HCT116 (cell line): ENCODE measurements at places on chromosomes 3 and 15.

DNA sequence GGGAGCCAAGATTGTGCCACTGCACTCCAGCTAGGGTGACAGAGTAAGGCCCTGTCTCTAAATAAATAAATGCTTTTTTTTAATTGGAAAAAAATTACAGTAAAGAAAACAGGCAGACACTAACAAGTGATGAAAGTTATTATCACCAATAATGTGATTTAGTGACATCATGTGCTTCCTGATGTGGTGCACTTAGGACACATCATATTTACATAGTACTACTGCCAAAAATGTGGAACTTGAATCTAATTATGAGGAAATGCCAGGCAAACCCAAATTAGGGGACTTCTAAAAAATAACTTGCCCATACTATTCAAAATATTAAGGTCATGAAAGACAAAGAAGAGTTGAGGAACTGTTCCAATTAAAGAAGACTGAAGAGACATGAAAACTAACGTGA, 30.8 kb downstream of the MAP4 start:
- H3K4me1 ChIP-seq: peaks cover 23% of the 10 kb centered on the region
- no peaks in the 10 kb centered on the region for H3K27me3 ChIP-seq
- no peak for DNase-seq

GRCh38 chr3:170868577-170869238, 1.3 kb downstream of the RPL22L1 start:
- DNase-seq: no peak
- H3K36me3 ChIP-seq: peaks cover 26% of the 10 kb centered on the region
- H3K4me1 ChIP-seq: peaks cover 20% of the 10 kb centered on the region
- no peaks in the 10 kb centered on the region for H3K27me3 ChIP-seq

DNA sequence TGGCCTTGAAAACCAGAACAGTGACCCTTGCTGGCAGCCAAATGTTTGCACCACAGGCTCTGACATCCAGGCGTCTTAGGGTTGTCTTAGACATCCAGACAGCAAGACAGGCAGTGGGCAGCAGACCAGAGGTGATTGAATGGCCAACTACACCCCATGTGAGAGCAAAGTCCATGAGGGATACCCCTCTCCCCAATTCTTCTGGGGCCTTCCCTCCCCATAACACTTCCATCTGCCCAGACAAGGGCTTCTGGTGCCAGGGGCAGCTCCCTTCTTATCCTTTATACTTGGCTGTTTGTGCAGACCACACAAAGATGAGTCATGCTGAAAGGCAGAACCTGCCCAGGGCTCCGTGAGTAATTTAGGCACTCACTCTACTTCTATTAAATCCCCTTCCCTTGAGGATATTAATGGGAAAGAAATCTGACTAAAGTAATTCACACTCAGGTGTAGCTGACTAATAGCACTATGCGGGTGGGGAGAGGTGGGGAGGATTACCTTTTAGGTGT, 257.9 kb downstream of the UACA start:
- peaks cover 18% of the 10 kb centered on the region; the same call in 1 of the 2 replicates for H3K27me3 ChIP-seq
- peaks cover 50% of the 10 kb centered on the region for H3K4me1 ChIP-seq
- H3K36me3 ChIP-seq: no peaks in the 10 kb centered on the region
- peak; percentile 75 for DNase-seq
- H3K4me3 ChIP-seq: peak overlapping the region; percentile 0; the same call in 1 of the 2 replicates
- peak overlapping the region; percentile 43 for H3K27ac ChIP-seq

DNA sequence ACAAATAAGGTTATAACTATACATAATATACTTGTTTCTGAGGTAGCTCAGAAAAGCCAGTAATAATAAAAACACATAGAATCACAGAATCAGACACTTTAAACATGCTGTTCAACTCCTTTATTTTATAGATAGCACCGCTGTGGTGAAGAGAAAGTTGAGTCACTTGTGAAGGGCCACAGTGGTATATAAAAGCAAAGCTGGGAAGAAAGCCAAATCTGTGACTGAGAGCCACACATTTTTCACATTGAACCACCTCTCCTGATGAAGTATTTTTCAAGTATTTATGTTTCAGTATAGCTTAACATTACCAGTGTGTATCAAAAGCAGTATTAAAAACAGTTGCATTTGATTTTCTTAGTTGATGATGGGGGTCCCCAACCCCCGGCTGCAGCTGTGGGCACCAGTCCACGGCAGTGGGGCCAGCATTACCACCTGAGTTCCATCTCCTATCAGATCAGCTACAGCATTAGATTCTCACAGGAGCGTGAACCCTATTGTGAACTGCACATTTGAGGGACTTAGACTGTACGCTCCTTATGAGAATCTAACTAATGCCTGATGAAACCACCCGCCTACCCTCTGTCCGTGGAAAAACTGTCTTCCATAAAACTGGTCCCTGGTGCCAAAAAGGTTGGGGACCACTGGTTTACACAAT, 46.2 kb downstream of the TBL1XR1 start:
- H3K27ac ChIP-seq: peak overlapping the region; percentile 17
- no peaks in the 10 kb centered on the region for H3K27me3 ChIP-seq
- peak; percentile 39 for DNase-seq
- peaks cover 31% of the 10 kb centered on the region for H3K4me1 ChIP-seq

- no peaks in the 10 kb centered on the region for H3K36me3 ChIP-seq
- no peaks in the 10 kb centered on the region for H3K27me3 ChIP-seq
- DNase-seq: no peak
Measured at GRCh38 chr15:64717735-64718495, 57.5 kb downstream of the RBPMS2 start.

GRCh38 chr15:92020207-92020606, 166.7 kb downstream of the SLCO3A1 start:
- H3K27me3 ChIP-seq: no peaks in the 10 kb centered on the region
- no peak for DNase-seq
- no peaks in the 10 kb centered on the region for H3K4me1 ChIP-seq
- H3K27ac ChIP-seq: no peak overlapping the region

- peaks cover 29% of the 10 kb centered on the region for H3K4me1 ChIP-seq
- H3K27me3 ChIP-seq: no peaks in the 10 kb centered on the region
- H3K4me3 ChIP-seq: peak overlapping the region; percentile 78
- H3K36me3 ChIP-seq: no peaks in the 10 kb centered on the region
- peak overlapping the region; percentile 97 for H3K27ac ChIP-seq
Measured at GRCh38 chr3:185823078-185824044, 1.5 kb downstream of the IGF2BP2 start.

DNA sequence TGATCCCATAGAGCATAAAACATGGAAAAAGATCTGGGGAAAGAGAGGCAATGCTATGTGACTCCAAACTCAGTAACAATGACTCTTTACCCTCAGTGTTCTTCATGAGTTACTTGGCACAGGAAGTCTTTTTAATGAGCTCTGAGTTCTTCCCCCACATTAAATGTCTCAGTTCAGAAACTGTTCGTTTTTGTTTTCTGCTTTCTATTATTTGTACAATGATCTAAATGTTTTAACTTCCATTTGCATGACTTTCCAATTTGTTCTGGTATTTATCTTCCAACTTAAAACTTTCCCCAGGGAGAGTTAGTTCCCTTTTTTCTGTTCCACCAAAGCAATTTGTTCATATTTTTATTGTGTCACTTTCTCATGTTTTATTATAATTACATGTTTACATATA, 177.0 kb upstream of the ZBTB20 start:
- H3K36me3 ChIP-seq: no peaks in the 10 kb centered on the region
- H3K4me3 ChIP-seq: no peak overlapping the region
- no peak overlapping the region for H3K27ac ChIP-seq
- no peaks in the 10 kb centered on the region for H3K27me3 ChIP-seq

DNA sequence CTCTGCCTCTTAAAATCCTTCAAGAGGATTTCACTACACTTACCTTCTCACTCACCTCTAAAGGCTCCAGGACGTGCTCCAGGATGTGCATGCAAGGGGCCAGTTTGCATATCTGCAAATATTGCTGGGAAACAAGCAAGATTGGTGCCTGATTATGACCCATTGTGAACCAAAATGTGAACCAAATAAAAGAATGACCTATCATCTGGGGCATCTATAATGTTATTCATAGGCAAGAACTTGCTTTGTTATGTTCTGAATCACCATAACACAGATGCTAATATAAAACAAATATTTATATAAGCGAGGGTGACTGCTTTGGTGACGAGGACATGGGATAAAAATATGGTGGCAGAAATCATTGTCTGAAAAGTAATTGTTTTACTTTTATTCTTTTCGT, 5.5 kb downstream of the IL12A start:
- no peak for DNase-seq
- H3K4me3 ChIP-seq: no peak overlapping the region
- no peak overlapping the region for H3K27ac ChIP-seq

DNA sequence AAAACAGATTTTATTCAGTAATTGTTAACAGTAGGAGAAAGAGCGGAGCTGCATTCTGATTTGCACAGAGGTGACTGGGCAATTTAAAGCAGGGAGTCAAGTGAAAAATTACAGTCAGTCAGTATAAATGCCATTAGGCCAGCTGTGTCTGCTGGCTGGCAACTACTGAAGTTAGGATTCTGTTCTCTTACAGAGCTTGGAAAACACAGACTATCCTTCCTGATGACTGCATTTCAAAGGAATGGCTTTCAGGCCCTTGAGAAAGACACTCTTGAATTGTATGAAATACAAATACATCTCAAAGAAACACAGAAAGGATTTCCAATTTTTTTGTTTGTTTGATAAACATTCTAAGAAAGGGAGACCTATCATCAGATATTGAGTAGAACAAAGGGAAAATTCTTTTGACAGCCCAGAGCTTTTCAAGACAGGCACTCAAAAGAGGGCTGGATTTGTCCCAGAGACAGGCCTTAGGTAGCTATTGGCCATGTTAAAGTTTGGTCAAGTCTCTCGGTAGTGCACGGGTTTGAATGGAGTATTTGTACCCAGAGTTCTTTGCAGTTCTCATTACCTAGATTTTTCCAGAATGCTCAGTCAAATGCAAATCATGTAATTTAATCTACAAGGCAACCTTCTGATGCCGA, 551.2 kb upstream of the CCDC54 start:
- no peaks in the 10 kb centered on the region for H3K36me3 ChIP-seq
- no peaks in the 10 kb centered on the region for H3K4me1 ChIP-seq
- H3K27me3 ChIP-seq: no peaks in the 10 kb centered on the region

- DNase-seq: no peak
- H3K27me3 ChIP-seq: no peaks in the 10 kb centered on the region
- H3K4me1 ChIP-seq: peaks cover 8% of the 10 kb centered on the region
- H3K27ac ChIP-seq: no peak overlapping the region
Measured at GRCh38 chr3:14127516-14128161, 2.8 kb downstream of the TMEM43 start.

DNA sequence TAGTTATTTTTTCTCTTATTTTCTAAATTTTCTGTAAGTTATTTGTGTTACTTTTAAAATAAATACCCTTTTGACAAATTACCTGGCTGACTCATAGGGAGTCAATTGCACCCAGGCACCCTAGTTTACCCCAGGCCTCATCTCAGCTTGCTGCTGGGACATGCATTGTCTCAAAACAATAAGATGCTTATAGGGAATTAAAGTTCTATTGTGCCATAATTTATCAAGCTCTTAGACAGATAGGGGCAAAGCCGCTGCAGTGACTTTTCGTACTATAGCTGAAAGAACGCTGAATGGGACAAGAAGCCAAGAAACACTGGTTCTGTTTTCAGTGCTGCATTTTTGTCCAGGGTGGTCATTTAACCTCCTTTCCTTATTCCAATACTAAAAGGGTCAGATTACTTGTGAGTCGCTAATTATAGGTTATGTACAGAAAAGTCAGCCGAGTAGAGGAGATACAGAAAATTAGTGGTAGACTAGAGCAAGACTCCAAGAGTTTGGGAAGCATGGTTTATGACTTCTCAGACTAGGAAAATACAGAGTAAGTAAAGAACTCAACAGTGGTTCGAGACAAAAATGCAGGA, 50.3 kb downstream of the EXD1 start:
- H3K27me3 ChIP-seq: no peaks in the 10 kb centered on the region
- H3K27ac ChIP-seq: no peak overlapping the region
- no peak overlapping the region for H3K4me3 ChIP-seq
- DNase-seq: no peak
- no peaks in the 10 kb centered on the region for H3K36me3 ChIP-seq

GRCh38 chr15:91936927-91937326, 83.4 kb downstream of the SLCO3A1 start:
- no peaks in the 10 kb centered on the region for H3K27me3 ChIP-seq
- H3K4me3 ChIP-seq: no peak overlapping the region
- no peaks in the 10 kb centered on the region for H3K36me3 ChIP-seq
- H3K27ac ChIP-seq: no peak overlapping the region

DNA sequence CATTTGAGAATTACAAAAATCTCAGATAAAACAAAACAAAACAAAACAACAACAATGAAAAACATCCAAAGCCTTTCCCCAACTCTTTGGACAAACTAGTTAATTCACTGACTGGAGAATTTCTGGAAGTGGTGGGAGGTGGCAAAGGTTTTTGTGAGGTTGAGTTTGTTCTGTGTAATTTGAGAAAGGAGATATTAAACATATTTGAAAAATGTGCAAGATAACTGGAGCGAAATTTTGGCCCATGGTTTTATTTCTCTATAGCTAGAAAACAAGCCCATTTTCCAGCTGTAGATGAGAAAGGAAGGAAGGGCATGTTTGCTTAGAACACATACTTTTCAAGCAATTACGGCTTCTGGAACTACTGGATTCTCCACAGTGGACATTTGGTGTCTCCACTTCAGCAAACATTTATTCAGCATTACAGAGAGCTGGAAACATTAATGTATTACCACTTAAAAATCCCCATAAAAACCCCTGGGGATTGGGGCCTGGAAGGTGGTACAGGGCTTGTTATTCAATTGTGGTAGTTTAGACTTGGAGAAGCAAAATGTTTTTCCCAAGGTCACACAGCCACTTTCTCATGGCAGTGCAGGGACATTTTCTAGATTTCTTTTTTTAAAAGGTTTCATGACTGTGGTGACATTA, 135.8 kb downstream of the THSD4 start:
- no peaks in the 10 kb centered on the region for H3K27me3 ChIP-seq
- H3K4me1 ChIP-seq: peaks cover 28% of the 10 kb centered on the region
- no peaks in the 10 kb centered on the region for H3K36me3 ChIP-seq
- peak overlapping the region; percentile 71 for H3K27ac ChIP-seq
- no peak for DNase-seq
- H3K4me3 ChIP-seq: no peak overlapping the region

DNA sequence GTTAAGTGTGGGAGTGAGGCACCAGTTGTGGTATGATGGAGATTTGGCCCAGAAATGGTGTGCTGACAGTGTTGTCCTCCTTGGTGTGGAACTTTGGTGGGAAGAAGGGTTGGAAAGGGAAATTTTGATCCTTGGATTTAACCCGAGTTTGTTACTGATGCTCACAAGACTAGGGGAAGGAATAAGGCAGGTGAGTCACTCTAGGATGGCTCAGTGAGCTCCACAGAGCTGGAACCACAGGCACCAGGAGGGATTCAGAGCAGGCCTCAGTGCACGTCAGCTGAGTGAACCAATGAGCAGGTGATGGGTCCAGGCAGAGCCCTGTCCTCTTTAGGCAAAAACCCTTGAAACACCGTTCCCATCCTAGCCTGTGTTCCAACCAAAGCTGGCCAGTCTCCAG, 11.4 kb downstream of the CHRD start:
- H3K27me3 ChIP-seq: no peaks in the 10 kb centered on the region
- H3K4me1 ChIP-seq: no peaks in the 10 kb centered on the region
- no peak overlapping the region for H3K4me3 ChIP-seq
- no peaks in the 10 kb centered on the region for H3K36me3 ChIP-seq
- H3K27ac ChIP-seq: no peak overlapping the region
